ENCODE measurements at places on chromosomes 3 and 15.

DNA sequence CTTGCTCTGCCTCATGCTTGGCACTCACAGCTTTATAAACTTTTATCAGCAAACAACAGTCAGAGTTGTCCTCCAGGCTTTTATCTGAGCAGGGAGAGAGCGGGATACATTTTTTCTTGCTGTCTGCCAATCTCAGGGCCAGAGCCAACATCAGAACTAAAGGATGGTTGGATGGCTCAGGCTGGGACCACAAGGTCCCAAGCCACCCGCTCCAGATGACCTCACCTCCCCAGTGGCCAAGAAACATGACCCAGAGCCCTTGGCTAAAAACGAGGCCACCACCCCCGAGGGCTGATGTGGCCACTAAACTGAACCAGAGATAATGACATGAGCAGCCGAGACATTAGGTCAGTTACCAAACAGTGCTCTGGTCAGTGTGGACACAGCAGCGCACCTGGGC is 18.8 kb upstream of the SPATA12 start:
- DNase-seq, result no peak

GRCh38 chr3:66432767-66433521 is 67.9 kb downstream of the LRIG1 start:
- no peak for DNase-seq

DNA sequence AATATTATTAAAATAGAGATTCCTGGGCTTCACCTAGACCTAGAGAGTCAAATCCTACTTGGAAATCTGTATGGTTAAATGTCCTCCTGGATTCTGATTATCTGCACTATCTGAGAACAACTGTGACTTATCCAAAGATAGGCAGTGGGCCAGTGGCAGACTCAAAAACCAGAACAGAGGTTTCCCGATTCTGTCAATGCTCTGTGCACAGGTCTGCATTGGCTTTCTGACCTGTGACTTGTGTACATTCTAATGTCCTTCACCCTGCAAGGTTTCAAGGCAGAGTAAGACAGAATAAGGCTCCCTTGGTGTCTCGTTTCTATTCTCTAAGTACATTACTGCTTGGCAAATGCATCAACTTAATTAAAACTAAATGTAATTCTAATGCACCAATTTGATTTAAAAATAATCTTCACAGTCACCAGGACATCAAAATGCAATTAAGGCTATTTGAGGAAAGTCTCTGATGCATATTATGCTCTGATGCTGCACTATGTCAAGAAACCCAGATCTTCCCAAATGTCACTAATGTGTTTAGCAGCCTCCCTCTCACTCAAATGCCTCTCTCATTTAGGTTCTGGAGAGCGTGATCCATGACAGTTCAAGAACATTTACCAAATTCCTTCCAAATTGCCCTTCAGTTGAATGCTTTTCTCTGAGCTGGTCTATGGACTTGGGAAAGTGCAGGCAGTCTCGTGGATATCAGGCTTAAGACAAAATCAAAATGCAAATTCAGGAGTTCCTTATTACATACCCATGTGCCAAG is 140.1 kb downstream of the STAC start:
- DNase-seq, result no peak

GRCh38 chr15:33315044-33315443 is 4.3 kb downstream of the RYR3 start:
- DNase-seq, result no peak

GRCh38 chr3:38137615-38138348 is 679 bp upstream of the MYD88 start:
- DNase-seq, result no peak

DNA sequence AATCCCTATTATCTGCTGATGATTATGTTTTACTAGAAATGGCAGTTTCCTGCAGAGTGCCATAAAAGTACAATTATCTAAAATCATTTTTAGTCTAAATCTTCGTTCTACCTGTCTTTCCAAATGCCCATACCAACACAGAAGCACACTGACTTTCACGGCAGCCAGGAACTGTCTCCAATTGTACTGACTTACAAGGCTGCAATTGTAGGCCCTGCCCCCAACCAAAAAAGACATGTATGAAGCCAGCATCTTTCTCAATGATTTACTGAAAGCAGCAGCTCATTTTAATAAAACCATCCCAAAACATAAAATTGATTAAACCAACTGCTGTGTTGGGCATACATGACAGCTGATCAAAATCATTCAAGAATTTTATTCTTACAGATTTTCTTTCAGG is 119.0 kb downstream of the TBC1D5 start:
- DNase-seq, result no peak

DNA sequence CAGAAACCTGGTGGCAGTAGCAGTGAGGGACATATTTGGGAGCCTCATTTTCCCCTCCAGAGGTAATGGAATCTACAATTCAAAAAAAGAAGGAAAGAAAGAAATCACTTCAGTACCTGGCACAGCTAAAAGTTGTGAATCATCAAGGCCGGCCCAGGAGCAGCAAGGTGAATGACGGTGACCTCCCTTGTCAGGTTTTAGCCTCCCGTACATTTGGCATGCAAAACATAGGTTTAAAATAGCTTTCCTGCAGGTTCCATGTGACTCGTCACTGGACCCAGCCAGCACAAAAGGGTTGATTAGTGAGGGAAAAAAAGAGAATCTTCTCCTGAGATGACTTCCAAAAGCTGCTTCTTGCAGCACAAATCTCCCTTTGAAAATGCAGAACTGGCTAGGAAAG is 394.2 kb downstream of the LSAMP start:
- DNase-seq, result no peak

DNA sequence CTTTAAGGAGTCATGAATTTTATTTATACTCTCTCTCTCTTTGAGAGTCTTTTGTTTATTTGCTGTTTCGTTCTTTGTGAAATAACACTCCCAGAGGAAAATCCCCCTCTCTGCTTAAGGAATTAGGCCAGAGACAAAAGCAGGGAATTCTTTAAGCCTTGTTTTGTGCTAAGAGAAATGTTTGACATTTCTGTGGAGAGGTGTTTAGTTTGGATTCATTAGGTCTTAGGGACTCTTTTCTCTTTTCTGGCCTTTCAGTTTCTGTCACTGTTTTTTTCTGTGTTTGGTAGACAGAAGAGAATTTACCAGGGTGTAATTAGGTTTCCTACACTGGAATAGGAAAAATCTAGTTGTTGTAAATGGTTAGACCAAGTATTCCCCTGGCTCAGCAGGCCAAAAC is 241.8 kb upstream of the NR2F2 start:
- no peak for DNase-seq

GRCh38 chr3:98339031-98339430 is 14.6 kb upstream of the OR5K4 start:
- DNase-seq, result no peak

DNA sequence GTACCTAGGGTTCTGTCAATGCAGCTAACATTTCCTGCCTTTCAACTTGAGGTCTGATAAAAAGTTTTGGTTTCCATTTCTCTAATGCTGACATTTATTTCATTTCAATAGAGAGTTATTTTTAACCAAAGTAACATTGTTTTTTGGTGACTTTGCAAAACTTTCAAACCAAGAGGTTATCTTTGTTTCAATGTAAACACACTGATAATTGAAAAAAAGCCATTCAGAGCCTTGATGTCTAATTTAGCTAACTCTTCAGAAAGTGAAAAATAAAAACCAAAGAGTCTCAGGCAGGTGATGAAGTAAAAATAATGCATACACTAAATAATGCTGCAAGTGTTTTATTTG is 9.6 kb upstream of the TIPARP start:
- no peak for DNase-seq

DNA sequence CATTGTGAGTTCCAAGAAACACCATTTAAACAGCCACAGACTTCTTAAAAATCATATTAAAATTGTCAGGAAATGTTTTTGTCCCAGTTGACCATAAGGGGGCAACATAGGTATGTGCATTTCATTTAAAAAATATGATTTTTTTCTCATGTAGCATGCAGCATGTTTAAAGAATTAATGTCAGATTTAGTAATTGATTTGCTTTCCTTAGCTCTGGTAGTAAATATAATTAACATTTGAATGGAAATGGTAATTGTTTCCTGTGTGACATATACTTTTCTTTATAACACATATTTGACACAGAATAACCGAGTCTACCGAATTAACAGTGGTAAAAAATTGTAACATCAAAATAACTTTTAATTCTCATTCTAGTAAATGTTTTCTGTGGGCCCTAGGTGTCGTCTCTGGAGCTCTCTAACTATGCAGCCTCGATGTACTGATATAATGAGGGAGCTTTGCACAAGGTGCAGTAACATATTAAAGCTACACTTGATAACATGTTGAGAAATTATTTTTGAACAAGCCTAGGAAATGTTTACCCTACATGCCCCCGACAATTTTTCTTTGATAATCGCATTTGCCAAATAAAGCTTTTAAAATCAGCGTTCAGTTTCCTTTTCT is 34.9 kb downstream of the NXPE3 start:
- DNase-seq, result no peak

- DNase-seq, result no peak
Measured at GRCh38 chr15:85382942-85383341, 2.5 kb downstream of the AKAP13 start.

DNA sequence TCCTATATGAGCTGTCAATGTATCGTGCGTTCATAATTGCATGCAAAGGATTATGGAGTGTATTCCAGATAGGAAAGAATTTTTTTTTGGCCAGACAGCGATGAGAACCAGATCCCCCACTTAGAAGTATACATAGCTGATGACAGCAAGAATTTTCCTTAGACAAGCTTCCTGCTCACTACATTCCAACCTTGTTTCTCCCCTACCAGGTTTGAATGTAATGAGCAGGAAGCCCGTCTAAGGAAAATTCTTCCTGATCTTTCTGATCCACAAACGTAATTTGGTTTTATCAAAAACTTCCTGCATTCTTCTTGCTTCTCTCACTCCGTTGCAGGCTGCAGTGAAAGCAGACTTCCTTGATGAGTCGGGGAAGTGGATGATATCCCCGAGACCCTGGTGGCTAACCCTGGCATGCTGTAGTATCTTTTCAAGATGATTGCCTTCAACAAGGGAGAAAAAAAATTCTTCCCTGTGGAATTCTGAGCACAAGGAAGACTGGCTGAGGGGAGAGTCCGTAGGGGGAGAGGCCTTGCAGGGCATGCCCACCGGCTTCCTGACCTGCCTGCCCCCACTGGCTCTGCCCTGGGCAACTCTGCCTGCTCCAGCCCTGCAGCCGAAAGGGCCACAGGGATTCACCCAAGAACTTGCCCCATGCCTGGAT is 243.1 kb downstream of the TLE3 start:
- DNase-seq, result no peak

GRCh38 chr3:110767838-110768237 is 303.8 kb upstream of the NECTIN3 start:
- DNase-seq, result no peak

DNA sequence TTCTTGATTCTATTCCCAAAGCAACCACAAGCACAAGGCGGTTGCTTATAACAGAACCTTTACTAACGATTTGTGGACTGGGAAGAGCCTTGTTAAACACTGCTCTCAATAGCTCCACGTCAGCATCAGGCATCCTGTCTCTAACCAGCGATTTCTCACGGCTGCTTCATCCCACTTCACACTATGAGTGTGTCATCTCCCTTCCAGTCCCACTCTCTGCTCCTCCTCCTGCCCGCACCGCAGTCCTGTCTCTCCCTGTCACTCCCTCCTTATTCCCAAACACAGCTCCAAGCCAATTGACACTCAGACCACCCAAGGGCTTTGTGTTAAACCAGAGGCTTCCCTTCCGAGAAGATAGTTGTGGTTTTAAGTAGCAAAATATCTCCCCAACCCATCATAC is 94.8 kb downstream of the ABHD5 start:
- DNase-seq, result no peak
